ENCODE measurements at places on chromosomes 3 and 15.

- DNase-seq = no peak
These were observed 55.7 kb downstream of the RLBP1 start for GRCh38 chr15:89165677-89166076.

GRCh38 chr15:66941791-66942190 lies 123.6 kb upstream of the SMAD3 start:
- DNase-seq = no peak

DNA sequence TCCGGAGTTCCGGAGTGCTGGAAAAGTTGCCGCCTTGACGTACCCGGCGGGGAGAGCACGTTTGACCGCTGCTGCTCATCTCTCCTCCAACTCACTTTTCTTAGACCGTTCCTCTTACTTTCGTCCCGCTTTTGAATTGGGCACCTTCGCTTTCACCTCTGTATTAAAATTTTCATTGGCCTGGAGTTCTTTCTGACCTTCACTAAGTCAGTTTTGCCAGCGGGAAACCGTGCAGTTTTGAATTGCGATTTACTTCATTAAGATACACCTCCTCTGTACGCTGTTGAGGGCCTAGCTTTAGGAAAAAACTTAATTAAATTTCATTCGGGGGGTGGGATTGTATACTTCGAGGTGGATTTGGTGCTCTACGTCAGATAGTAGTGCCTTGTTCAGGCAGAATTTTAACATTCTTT lies 1.3 kb downstream of the GMPS start:
- DNase-seq = no peak

GRCh38 chr3:38552364-38552763 lies 56.2 kb downstream of the EXOG start:
- no peak for DNase-seq

DNA sequence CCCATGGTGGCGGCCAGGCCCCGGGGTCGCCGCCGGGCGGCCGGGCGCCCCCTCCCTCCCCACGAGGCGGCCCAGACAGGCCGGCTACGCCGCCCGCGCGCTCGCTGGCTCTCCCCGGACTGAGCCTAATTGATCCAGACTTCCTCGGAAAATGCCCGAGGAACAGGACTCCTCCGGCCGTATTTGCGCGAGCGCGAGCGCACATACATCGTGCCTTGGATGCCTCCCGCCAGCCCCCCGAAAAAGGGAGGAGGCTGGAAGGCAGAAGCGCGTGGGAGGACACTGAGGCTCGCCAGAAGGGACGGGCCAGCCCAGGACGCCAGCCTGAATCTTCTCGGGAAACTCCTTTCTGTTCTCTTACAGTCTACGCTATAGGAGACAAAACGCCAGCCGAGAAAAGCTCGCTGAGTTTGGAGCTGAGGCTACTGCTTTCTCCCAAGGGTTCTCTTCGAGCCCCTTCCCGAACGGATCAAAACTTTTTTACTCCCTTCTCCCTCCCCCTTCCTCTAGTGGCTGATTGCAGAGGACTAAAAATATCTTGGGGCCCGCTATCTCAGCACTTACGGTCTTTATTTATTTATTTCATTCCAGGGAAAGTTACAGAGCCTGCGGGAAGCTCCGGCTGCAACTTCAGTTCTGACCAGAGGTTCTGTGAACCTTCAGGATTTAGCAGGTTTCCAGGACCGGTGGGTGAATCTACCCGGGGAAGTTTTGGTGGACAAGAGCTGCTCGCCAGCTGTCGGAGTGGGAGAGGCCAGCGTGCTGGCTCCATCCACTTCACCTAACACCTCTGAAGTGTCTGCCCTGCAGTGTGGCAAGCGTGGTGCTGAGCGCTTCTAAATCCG lies at the start of gene PDZRN3:
Gene PDZRN3, minus strand, starts transcription at position 121 of the 845 bp plus-strand sequence.
- DNase-seq = peak; percentile 62

DNA sequence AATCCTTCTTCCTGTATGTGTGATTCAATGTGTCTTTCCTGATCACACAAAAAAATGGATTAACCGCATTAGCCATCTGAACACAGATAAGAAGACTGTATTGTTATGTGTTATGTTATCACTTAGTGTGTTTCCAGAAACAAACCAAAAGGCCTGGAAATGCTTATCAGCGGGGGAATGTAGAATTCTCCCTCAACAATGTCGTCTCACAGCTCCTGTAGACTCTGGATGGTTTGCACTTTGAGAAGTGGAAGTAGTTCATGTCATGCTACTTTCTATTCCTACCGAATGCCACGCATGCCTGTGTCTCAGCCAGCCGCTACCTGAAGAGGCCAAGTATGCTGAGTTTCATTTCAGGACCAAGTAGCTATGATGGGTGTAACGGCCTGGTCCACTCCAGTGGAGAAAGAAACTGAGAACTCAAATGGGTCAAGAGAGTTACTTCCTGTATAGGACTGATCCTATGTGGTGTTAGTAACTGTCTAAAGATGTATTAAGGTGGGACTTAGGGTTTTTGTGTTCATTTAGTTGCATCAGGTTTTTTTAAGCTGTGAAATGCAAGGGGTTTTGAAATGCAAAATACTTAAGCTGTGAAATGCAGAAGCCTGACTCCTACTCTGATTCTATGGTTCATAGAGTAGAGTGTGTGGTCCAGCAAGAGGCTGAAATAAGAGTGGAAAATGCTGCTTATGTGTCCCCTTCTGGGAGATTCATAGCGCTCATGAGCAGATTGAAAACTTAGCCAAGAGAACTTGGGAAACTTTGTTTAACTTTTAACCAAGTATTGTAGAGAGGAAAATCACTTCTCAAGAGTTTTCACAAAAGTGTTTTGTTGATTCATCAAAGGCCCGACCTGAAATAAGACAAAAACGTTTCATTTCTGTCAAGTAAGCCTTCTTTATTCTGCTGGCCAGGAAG lies 118.5 kb upstream of the LMOD3 start:
- no peak for DNase-seq

DNA sequence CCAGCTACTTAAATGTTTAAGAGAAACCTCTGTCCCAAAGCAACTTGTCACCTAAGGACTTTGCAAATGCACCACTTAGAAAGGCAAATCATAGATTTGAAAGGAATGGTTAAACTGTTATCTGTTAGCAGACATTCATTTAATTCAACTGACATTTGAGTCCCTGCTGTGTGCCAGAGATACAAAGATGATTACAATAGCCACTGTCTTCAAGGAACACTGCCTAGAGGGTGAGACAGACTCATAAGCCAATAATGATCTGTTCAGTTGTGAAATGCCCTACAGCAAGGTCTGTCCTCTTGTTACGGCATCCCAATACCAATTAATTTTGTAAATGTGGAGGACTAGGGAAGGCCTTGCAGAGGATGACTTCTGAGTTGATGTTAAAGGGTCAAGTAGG lies 113.1 kb downstream of the ATG7 start:
- no peak for DNase-seq

- no peak for DNase-seq
These were observed 470.4 kb downstream of the LPP start for GRCh38 chr3:188624384-188624783.

DNA sequence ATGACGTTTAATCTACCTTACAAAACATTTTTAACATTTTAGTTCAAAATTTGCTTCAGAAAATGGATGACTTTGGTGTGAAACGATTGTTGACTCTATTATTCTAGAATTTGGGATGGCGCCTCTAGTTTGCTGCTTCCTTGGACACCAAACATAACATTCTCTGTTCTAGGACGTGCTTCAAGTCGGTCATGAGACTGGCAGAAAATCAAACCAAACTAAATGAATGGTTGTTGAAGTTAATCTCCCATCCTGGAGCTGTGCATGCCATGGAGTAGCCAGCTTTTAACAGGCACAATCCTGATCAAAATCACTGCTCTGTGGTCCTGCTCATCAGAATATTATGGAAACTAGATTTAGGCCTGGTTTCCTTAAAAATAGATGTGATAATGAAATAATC lies 9.6 kb upstream of the LRRFIP2 start:
- no peak for DNase-seq

DNA sequence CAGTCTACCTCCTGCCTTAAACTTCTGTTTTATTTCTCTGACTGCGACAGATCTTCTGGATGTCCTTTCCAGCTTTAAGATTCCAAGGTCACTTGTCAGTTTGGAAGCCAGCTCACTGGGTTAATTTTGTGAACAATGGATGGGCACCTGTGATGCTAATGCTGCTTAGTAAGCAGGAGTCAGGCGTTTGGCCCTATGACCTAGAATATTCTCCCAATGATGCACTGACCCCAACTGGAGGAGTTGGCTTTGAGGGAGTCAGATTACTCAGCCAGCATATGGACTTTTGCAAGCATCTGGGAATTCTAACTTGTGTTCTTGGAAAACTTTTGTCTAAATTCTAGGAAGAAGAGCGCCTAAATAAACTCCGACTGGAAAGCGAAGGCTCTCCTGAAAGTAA lies 28.1 kb downstream of the HACD3 start:
- DNase-seq = no peak

DNA sequence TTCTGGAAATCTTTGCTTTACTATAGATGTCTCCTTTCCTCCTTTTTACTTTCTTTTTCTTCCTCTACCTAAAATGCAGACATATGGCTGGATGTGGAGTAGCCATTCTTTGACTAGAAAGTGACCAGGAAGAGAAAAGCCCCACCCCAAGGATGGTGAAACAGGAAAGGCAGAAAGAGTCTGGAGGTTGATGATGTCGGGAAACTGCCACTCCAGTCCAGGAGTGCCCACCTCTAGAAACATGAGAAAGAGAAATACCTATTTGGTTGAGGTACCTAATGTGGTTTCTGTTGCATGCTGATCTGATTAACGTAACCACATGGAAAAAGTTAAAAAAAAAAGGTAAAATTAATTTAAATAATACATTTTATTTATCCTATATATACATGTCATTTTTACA lies 55.2 kb upstream of the SSR3 start:
- DNase-seq = no peak

- DNase-seq = no peak
These were observed 56.4 kb downstream of the CGGBP1 start for GRCh38 chr3:88002448-88002847.

DNA sequence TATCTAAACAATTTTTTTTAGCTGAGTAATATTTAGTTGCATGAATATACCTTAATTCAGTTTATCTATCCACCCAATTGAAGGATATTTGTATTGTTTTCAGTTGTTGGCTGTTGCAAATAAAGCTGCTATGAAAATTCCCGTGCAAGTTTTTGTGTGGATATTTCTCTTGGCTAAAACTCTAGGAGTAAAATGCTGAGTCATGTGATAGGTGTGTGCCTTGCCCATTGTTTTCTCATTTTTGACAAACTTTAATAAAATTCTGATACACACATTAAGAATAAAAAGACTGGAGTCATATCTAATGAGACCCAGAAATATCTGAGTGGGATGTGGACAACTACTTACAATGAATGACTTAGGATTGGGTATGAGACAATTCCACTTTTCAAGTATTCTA lies 78.6 kb downstream of the MDFIC2 start:
- no peak for DNase-seq

- no peak for DNase-seq
These were observed 43.3 kb upstream of the SLCO2A1 start for GRCh38 chr3:134072881-134073582.

GRCh38 chr15:35321926-35322325 lies 224.0 kb downstream of the DPH6 start:
- DNase-seq = no peak

DNA sequence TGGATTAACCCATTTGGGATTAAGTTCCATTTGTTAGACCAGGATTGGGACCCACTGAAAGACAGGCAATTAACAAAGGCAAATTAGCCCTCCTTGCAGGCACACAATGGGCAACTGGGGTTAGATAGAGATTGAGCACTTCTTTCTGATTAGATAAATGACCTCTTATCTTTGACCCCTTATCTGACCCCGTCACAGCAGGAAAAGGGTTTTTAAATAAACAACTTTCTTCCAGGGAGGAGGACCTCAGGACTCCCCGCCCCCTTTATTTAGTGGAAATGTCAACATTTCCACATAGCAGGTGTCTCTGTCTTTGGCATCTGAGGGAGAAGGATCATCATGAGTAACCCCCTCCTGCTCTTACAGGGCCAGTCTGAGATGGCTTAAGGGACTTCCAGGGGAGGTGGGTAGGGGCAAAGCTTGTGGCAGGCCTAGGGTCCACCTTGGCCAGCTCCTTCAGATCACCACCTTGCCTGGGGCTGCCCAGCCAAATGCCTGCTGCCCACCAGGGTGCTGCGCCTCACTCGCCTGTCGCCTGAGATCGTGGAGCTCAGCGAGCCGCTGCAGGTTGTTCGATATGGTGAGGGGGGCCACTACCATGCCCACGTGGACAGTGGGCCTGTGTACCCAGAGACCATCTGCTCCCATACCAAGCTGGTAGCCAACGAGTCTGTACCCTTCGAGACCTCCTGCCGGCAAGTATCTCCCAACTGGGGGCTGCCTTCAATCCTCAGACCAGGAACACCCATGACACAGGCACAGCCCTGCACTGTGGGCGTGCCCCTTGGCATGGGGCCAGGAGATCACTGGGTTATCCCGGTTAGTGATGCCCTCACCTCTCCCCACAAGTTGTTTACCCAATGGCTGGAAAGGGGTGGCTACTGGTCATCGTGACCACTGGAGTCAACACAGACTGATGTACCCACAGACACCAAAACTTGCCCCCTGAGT lies 2.6 kb upstream of the WDR6 start:
- DNase-seq = no peak

- DNase-seq = peak; percentile 38
These were observed 177.1 kb upstream of the PFN2 start for GRCh38 chr3:150147776-150148175.

DNA sequence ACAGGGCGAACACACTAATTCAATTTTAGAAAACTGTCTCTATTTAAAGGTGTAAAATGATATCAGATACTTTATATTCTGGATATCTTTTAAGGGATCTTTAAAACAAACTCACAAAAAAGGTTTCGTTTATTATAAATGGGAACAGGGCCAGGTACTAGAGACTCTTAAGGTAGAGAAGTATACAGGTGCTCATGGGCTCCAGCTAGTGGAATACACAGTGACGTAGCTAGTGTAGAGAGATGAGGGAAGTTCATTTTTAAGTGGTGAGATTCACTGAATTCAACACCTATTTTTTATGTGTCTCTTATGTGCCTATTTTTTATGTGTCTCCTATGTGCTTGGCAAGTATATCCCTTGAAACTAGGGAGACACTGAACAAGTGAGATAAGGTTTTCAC lies 132.7 kb upstream of the FAM3D start:
- no peak for DNase-seq

All from HS-27A (cell line).